ENCODE measurements at places on chromosomes 11 and 22.

- no peak for DNase-seq
Observed at GRCh38 chr11:34426766-34427185, 12.0 kb upstream of the CAT start.

GRCh38 chr11:7321473-7322450 is 70.1 kb downstream of the SYT9 start:
- DNase-seq: no peak

GRCh38 chr11:61103851-61104423 is 1.6 kb downstream of the CD5 start:
- DNase-seq: no peak

GRCh38 chr11:33160587-33160986 is 693 bp downstream of the CSTF3 start:
- DNase-seq: no peak

DNA sequence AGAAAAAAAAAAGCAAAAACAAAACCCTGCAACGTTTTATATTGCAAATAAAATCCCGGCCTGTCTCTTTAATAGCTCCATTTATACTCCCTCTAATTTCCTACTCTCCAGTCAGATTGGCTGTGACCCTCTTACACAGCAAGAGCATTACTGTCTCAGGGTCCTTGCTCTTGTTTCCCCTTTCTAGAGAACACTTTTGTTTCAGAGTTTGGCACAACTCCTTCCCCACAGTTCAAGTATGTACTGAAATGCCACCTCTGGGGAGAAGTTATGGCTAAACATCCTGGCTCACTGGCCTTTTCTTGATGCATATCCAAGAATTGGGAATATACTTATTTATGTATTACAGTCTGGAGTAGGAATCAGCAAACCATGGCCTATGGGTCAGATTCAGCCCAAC is 2.6 kb downstream of the CASP12 start:
- no peak for DNase-seq
